ENCODE measurements at places on chromosomes 11 and 22.

- DNase-seq: no peak
Measured at GRCh38 chr11:108852701-108853100, 187.8 kb downstream of the DDX10 start.

DNA sequence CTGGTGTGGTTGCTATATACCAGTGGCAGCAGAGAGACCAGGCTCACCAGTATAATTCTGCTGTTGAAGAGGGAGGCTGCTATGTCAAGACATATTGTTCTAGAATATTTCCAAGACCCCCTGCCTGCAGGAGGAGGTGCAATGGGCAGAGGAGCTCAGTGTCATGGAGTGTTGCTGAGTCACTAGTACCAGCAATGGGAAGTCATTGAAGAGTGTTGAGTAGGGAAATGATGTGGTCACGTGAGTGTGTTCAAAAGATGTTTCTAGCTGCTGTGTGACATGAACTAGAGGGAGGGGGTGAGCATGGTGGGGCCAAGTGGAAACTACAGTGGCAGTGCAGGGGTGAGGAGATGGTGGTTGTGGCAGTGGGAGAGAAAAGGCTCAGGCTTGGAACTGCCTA lies 76.3 kb upstream of the BIRC3 start:
- DNase-seq: no peak

GRCh38 chr11:45872651-45873356 lies 12.6 kb upstream of the MAPK8IP1 start:
- DNase-seq: peak; percentile 84

DNA sequence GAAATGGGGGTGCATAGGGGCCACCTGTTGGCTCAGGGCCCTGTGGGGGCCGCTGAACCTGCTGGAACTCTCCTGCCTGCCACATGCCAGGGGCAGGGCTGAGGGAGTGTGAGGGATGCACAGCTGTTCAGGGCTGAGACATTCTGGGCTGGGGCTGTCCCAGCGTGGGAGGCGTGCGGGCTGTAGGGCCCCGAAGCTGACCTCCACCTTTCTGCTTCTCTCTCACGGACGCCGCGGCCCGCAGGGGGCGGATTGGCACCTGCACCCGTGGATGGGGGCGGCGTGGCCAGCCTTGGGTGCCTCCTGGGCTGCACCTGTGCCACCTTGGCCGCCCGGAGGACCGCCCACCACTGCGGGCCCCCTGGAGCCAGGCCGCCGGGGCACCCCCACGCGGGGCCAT lies 4.1 kb downstream of the CCDC188 start:
- no peak for DNase-seq

DNA sequence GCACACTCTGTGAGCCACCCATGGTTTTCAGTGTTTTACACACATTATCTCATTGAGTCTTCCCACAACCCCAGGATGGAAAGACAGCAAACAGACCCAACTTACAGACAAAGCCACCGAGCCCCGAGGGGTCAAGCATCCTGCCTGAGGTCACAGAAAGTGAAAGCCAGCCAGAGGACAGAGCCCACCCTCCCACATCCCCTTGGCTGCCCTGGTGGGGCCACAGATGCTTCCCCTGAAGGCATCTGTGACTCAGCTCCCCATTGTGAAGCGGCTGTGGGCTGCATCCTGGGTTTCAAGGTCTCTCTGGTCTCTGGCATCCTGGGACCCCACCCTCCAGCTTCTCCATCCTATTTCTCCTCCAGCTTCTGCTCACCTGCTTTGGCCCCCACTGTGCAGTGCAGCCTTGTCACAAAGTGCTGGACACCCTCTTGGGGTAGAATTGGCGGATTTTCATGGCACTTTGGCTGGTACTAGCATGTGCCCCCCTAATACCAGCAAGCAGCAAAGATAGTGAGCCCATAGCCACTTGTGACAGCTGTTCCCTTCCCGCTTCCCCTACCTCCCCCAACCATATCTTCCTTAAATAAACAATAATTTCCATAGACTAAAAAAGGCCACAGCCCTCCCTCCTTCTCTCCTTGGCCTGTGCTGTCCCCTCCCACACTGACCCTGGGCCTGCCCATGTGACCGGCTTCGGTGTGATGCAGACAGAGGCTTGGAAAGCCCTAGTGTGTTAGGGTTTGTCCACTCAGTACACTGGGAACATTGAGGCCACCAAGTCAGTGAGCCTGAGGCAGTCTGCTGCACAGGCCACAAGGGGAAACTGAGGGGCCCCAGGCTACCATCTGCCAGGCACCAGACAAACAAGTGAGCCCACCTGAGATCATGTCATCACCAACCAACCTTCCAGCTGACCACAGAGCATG lies 53.9 kb upstream of the SHISAL1 start:
- DNase-seq: no peak

DNA sequence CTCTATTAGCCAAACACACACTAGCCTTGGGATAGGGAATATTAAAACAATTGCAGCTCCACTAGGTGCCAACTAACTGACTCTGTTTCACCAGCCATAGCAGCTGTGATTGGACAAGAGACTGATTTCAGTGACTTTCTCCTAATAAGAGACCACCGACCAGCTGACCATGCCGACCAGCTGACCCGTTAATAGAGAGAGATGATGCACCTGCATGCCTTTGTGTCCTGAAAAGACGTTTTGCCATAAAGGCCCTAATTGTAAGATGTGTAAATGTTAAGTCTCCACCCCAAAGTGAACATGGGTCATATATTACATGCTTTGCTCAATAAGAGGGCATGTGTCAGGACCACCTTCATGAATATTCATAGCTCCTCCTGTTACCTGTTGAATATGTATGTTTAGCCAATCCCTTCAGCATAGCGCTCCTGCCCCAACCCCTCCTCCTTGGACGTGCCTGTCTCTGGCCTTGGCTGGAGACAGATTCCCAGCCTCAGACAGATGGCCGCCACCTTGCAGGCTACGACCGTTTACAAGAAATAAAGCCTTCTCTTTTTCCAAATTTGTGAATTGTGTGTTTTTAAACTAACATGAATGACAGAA lies 1.3 kb upstream of the NADSYN1 start:
- DNase-seq: no peak

DNA sequence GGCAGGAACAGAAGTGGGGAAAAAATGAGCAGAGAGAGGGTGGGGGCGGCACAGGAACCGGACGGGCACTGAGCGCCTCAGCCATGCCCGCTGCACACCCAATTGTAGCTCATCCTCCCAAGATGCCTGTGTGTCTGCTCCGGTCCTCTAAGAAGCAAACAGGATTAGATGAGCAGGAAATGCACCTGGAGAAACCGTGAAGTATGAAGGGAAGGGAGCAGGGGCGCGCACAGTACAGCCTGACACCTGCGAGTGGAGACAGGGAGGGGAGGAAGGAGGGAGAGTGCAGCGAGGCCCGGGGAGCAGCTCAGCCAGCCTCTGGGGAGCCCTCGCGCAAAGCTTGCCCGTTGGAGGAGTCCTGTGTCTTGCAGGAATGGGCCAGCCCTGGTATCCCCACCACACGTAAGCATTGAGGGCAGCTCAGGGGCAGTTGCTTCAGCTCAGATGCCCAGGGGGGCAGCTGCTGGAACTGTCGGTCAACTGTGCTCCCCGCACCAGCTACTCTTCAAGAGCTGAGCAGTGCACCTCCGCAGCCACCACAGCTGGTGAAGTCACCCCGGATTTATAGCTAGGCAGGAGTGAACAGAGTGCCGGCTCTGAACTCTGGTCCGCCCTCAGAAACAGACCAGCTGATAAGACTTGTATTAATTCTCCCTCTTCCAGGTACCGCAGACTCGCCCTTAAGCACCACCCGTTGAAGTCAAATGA lies 7.0 kb downstream of the DNAJB13 start:
- DNase-seq: no peak

GRCh38 chr11:6200975-6201374 lies 2.0 kb downstream of the OR52W1 start:
- DNase-seq: no peak

GRCh38 chr11:75497788-75498409 lies 27.8 kb downstream of the GDPD5 start:
- no peak for DNase-seq

DNA sequence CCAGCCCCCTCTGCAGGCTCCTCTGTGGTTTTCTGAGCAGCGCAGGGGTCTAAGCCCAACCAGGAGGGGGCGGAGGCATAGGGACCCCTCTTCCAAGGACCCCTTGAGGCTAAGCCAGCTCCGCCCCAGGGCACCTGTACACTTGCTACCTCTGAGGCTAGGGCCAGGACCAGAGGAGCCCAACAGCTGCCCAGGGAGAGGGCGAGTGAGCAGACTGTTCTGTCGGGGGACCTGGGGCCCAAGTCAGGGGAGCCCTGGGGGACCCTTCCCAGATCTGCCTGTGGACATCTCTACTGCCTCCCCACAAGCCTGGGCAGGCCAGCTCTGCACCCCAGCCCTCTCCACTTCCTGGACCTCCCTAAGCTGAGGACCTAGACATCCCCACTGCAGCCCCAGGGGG lies 1.8 kb downstream of the B4GALNT4 start:
- DNase-seq: no peak

Measured in 8988T (cell line).